ENCODE measurements at places on chromosomes 6 and 20.

DNA sequence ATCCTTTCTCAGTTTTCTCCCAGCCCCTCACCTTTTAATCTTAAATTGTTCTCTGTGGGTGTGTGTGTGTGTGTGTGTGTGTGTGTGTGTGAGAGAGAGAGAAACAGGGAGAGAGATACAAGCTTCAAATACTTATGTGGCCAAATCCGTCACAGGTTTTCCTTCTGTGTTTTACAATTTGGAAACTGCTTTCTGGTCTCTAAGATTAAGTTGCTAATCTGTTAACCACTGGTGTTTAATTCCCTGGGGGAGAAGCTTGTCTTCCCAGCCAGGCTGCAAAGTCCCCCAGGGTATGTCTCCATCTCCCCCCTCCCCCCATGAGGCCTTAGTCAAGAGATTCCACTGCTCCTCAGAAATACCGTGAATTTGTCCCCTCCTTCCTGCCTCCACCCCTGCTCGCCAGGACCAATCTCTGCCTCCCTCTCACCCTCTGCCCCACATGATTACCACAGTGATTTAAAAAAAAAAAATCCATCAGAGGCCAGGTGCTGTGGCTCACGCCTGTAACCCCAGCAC is 49.0 kb downstream of the RIPOR3 start:
- no peak for DNase-seq

- no peak for DNase-seq
Observed at GRCh38 chr6:14012313-14013030, 87.7 kb downstream of the RNF182 start.

- DNase-seq, result no peak
Observed at GRCh38 chr6:11798096-11798495, 19.5 kb upstream of the ADTRP start.

DNA sequence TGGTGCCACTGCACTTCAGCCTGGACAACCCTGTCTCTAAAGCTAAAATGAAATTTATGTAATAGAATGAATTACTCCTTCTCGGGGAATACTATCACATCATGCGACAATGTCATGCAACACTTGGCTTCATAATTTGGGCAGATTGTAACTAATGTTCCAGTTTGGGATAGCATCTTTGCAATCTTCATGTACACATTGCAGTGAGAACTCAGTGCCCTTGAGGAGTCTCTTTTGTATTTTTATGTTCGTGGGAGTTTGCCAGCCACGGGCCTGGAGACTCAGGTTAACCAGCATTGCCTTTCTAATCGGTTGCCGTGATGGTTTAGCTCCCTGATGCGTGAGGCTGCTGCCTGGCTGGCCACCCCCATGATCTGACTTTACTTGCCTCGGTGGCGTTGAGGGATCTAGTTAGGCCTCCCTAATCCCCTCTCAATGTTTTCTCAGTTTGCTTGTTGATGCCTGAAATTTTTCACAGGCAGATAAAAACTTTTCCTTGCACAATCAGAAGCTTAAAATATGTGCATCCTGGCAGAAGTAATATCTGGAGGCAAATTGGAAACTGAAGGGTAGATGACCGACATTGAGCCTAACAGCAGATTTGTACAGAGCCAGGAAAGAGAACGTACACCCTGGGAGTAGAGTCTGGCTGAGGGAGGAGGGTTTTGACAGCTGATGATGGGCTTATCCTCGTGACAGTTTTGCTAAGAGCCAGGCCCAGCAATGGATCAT is 2.4 kb downstream of the GMPR start:
- no peak for DNase-seq

GRCh38 chr6:71929047-71929446 is 42.7 kb downstream of the RIMS1 start:
- no peak for DNase-seq

GRCh38 chr20:36154700-36155628 is at the start of gene EPB41L1:
TSS of gene EPB41L1 (plus strand) at chr20:36154740. CDS start at chr20:36173778, 19,038 bp downstream.
- DNase-seq, result peak; percentile 9

DNA sequence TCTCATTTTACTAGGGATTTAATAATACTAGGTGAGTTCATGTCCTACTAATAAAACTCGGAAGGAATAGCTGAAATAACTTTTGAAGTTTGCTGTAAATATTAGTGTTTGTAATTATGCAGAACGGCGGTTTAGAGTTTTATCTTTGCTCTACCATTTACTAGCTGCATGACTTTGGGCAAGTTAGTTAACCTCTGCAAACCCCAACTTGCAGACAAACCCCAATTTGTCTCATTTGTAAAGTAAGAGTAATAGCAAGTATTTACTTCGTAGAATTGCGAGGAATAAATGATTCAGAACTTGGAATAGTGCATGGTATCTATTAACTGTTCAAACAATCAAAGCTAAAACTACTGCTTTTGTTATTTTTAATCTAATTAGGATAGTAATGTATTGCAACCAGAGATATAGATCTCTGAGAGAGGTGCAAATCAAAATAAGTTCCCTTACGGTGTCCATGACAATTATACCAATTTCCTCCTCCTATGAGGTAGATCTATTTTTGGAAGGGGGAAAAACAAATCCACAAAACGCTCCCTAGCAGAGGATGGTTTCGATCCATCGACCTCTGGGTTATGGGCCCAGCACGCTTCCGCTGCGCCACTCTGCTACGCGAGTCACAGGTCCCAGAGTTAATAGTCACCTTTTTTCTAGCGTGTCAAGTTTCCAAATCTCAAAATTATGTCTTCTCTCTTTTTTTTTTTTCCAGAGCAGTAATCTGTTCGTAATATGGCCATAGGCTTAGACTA is 35.1 kb upstream of the BTN3A2 start:
- DNase-seq, result no peak

- no peak for DNase-seq
Observed at GRCh38 chr20:37319151-37319671, 26.7 kb upstream of the SRC start.

- DNase-seq, result no peak
Observed at GRCh38 chr20:23510000-23510590, 19.2 kb downstream of the CST8 start.

GRCh38 chr6:42182101-42182500 is 8.9 kb downstream of the GUCA1A start:
- no peak for DNase-seq

DNA sequence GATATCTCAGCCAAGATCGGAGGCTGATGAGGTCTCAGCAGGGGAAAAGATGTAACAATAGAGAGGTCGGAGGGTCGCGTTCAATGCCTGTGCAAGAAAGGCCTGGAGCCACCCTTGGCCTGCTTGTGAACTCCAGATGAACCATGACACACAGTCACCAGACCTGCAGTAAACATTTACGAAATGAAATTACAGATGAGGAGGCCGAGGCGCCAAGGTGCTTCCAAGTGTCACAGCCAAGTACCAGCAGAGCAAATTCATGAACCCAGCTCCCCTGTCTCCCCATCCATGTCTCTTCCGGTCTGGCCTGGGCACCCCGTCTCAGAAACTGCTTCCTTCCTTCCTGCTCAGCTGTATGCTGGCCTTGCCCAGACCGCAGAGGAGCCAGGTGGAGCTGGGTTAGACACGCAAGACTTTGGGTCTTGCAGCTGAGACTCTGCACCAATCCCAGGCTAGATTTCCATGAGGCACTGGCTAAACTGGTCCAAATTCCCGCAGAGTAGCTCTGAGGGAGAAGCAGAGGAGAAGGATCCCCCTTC is 48.1 kb downstream of the CHMP4B start:
- DNase-seq, result peak; percentile 35

DNA sequence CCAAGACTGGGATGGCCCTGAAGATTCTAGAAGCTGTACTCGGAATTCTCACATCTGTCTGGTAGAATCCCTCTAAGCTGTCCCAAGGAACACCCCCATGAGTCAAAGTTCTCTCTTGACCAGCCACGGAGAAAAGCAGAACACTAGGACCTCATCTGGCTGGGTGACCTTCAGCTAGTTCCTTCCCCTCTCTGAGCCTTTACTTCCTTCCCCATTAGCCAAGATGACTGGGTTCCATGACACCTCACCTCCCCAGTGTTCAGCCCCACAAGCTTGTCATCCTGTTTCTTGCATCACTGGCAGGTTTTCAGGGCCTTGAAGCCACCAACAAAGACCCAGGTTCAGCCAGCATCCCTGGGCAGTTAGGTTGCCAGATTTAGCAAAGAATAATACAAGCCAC is 47.8 kb downstream of the MAFB start:
- no peak for DNase-seq

- DNase-seq, result no peak
Observed at GRCh38 chr6:11853678-11854407, 75.2 kb upstream of the ADTRP start.

- DNase-seq, result no peak
Observed at GRCh38 chr6:6851059-6851948, 256.5 kb upstream of the RREB1 start.

GRCh38 chr6:116667623-116668022 is 943 bp downstream of the ZUP1 start:
- DNase-seq, result peak; percentile 70

GRCh38 chr20:37803438-37804307 is 99.3 kb upstream of the VSTM2L start:
- peak; percentile 67 for DNase-seq

DNA sequence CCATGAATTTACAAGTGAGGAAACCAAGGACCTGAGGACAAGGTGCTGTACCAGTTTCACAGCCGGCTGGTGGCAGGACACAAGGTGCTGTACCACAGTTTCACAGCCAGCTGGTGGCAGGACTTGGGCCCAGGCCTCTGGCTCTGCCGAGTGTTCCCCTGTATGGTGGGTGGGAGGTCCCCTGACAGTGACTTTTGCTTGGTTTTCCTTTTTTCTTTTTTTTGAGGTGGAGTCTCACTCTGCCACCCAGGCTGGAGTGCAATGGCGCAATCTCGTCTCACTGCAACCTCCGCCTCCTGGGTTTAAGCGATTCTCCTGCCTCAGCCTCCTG is 212.4 kb downstream of the LY86 start:
- no peak for DNase-seq

GRCh38 chr6:14699803-14700601 is 545.9 kb upstream of the JARID2 start:
- no peak for DNase-seq

DNA sequence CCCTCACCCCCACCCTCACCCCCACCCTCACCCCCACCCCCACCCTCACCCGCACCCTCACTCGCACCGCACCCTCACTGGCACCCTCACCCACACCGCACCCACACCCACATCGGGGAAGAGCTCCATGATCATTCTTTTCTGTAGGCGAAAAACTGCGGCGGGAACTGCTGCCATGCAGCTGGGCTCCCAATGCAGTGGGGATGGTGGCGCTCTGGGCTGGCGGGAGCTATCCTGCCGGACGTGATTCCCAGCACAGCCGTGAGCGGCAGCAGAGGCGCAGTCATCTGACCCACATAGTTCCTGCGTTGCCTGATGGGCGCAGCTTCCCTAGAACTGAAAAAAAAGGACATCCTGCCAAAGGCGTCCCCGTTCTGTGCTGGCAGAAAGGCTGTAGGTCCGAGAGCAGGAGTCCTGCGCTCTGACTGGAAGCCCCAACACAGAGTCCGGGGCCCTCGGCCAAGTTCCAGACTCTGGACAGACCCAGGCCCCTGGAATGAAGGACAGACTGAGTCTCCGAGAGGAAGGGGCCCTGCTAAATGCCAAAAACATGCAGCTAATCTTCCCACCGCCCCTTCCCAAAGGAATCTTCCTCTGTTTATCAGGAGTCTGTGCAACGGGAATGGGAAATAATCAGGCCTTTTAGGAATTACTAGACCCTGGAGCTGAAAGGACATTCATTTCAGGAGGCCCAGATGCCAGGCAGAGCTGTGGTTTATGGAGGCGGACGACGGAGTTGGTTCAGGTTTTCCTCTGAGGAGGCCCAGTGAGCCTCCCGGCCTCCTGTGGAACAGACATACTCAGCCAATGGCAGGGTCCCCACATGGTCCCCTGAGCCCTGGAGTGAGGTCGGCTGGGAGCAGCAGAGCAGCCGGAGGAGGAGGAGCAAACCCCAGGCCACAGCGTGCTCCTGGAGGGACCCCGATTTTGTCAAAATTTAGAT is 14.1 kb upstream of the TCFL5 start:
- DNase-seq, result no peak

GRCh38 chr6:112571488-112572270 is 224.5 kb downstream of the RFPL4B start:
- DNase-seq, result no peak

Measured in naive B cell (primary cell).